Calu3 (cell line): ENCODE measurements at places on chromosomes 7 and 10. TPM values are rescaled to one million over a fixed set of nuclear protein-coding genes. Genes with fewer than 3 reads are reported as not detected.

The HABP2 gene
- 0.59 and 1.0 TPM in 2 replicates for total RNA-seq

- H3K4me3 ChIP-seq: no peak overlapping the region
- DNase-seq: no peak
- peaks cover 10% of the 10 kb centered on the region for H3K4me1 ChIP-seq
- peaks cover 38% of the 10 kb centered on the region for H3K36me3 ChIP-seq
- no peak overlapping the region for H3K27ac ChIP-seq
- H3K27me3 ChIP-seq: no peaks in the 10 kb centered on the region
Measured at GRCh38 chr10:96608805-96609204, 22.0 kb upstream of the TM9SF3 start.

The SEMA3E gene
- total RNA-seq: 21.8 and 24.4 TPM in 2 replicates

The IGFBP3 gene
- total RNA-seq: 221 and 315 TPM in 2 replicates

DNA sequence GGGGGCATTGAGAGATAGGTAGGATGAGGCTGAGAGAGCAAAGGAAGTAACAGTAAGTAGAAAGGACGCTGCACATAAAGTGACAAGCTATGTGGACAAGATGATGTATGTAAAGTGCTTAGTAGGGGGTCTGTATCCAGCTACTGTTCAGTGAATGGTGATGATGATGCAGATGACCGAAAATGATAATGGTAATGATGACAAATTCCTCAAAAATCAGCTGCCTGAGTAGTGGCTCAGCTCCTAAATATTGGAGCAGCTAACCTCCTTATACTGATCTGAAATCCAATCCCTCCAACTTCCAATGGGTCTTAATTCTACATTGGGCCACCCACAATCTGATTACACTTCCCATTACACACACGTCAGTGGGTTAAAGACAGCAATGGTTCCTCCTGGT, 27.1 kb upstream of the KCNMA1 start:
- no peak for DNase-seq
- peaks cover 4% of the 10 kb centered on the region for H3K27me3 ChIP-seq
- H3K27ac ChIP-seq: no peak overlapping the region
- peaks cover 31% of the 10 kb centered on the region for H3K4me1 ChIP-seq
- H3K36me3 ChIP-seq: no peaks in the 10 kb centered on the region
- H3K4me3 ChIP-seq: no peak overlapping the region

GRCh38 chr7:15580604-15581351, 19.0 kb upstream of the AGMO start:
- no peaks in the 10 kb centered on the region for H3K27me3 ChIP-seq
- H3K27ac ChIP-seq: no peak overlapping the region
- H3K36me3 ChIP-seq: no peaks in the 10 kb centered on the region
- no peak for DNase-seq
- no peaks in the 10 kb centered on the region for H3K4me1 ChIP-seq

GRCh38 chr10:100370714-100371481, 23.9 kb downstream of the SCD start:
- H3K27me3 ChIP-seq: no peaks in the 10 kb centered on the region
- peaks cover 10% of the 10 kb centered on the region for H3K4me1 ChIP-seq
- H3K36me3 ChIP-seq: peaks cover 11% of the 10 kb centered on the region
- peak overlapping the region; percentile 88 for H3K27ac ChIP-seq
- peak; percentile 90 for DNase-seq
- peak overlapping the region; percentile 65 for H3K4me3 ChIP-seq

The UPK3BL1 gene
- 22.0 and 22.5 TPM in 2 replicates for total RNA-seq

DNA sequence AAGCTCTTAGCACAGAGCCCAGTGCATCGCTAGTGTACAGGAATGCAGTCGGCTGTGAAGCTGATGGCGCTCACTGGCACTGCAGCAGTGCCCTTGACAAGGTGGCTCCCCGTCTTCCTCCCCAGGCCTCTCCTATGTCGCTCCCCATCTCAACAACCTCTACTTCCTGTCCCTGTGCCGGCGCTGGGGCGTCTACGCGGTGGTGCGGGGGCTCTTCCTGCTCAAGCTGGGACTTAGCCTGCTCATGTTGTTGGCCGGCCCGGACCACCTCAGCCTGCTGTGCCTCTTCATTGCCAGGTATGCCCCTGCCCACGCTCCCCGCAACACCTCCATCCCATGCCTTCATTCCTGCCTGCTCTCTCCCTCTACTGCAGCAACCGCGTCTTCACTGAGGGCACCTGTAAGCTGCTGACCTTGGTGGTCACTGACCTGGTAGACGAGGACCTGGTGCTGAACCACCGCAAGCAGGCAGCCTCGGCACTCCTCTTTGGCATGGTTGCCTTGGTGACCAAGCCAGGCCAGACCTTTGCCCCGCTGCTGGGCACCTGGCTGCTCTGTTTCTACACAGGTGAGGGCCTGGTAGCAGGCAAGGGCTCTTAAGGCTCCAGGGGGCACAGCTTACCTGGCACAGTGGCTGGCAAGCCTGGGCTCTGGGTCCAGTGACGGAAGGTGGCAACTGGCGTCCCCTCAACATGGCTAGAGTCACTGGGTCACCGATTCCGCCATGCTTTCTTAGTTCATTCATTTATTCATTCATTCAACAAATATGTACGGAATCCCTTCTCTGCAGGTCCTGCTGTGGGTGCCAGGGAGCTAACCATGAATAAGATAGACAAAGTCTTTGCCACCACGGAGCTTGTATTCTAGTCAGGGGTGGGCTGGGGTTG, 22.3 kb upstream of the C10orf95 start:
- DNase-seq: no peak
- H3K27me3 ChIP-seq: no peaks in the 10 kb centered on the region
- no peaks in the 10 kb centered on the region for H3K4me1 ChIP-seq

DNA sequence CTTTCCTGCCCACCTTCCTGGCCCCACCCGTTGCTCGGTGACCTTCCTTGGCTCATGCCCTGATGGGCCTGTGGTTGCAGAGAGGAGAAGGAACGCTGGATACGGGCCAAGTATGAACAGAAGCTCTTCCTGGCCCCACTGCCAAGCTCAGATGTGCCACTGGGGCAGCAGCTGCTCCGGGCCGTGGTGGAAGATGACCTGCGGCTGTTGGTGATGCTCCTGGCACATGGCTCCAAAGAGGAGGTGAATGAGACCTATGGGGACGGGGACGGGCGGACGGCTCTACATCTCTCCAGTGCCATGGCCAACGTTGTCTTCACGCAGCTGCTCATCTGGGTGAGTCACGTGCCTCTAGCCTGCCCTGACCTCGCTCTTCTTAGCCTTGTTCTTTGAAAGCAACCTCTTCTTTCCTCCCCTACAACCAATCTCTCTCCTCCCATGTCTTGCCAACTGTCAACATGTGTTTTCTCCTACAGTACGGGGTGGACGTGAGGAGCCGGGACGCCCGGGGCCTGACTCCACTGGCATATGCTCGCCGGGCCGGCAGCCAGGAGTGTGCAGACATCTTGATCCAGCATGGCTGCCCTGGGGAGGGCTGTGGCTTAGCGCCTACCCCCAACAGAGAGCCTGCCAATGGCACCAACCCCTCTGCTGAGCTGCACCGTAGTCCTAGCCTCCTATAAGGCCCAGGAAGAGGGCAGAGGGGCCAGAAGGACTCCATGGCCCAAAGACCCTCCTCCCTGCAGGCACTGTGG, 24.1 kb downstream of the GBX1 start:
- H3K27me3 ChIP-seq: no peaks in the 10 kb centered on the region
- no peak overlapping the region for H3K4me3 ChIP-seq
- DNase-seq: no peak
- H3K36me3 ChIP-seq: peaks cover 26% of the 10 kb centered on the region
- no peak overlapping the region for H3K27ac ChIP-seq
- H3K4me1 ChIP-seq: no peaks in the 10 kb centered on the region

The DNAH11 gene
- total RNA-seq: 1.6 and 1.9 TPM in 2 replicates

- DNase-seq: no peak
- H3K27ac ChIP-seq: no peak overlapping the region
- H3K27me3 ChIP-seq: no peaks in the 10 kb centered on the region
- H3K4me1 ChIP-seq: peaks cover 10% of the 10 kb centered on the region
- peaks cover 11% of the 10 kb centered on the region for H3K36me3 ChIP-seq
Measured at GRCh38 chr7:72919256-72919775, 5.6 kb upstream of the POM121 start.

GRCh38 chr7:91396-92175, 100.8 kb upstream of the FAM20C start:
- H3K4me1 ChIP-seq: peaks cover 79% of the 10 kb centered on the region
- no peak overlapping the region for H3K27ac ChIP-seq
- DNase-seq: no peak
- H3K27me3 ChIP-seq: no peaks in the 10 kb centered on the region
- H3K36me3 ChIP-seq: peaks cover 7% of the 10 kb centered on the region

The CYTH3 gene
- 47.2 and 73.4 TPM in 2 replicates for total RNA-seq

GRCh38 chr10:116106611-116107010, 166.4 kb downstream of the GFRA1 start:
- H3K27ac ChIP-seq: no peak overlapping the region
- no peak overlapping the region for H3K4me3 ChIP-seq
- H3K36me3 ChIP-seq: no peaks in the 10 kb centered on the region
- H3K4me1 ChIP-seq: no peaks in the 10 kb centered on the region

The JAZF1 gene
- total RNA-seq: 8.6 and 10.7 TPM in 2 replicates

DNA sequence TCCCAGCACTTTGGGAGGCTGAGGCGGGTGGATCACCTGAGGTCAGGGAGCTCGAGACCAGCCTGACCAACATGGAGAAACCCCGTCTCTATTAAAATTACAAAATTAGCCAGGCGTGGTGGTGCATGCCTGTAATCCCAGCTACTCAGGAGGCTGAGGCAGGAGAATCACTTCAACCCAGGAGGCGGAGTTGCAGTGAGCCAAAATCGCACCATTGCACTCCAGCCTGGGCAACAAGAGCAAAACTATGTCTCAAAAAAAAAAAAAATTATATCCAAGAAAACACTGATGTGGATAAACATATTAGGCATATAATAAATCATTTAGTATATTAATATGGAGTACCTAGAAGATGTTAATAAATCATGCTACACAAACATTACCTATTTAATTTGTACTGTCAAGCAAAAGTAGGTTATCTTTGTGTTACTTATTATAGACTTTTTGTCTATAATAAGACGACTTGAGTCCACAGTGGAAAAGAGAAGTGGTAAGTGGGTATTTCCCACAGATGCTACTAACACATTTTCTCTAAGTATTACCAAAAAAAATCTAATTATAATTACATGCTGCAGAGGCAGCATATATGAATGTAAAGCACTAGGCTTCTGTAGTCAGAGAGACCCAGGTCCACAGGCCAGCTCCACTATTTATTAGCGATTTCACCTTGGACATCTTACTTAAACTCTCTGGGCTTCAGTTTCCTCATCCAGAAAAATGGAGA, 34.5 kb downstream of the DNMBP start:
- H3K27ac ChIP-seq: no peak overlapping the region
- DNase-seq: no peak

The BMPER gene
- not detected in 2 replicates for total RNA-seq

The ZNF25 gene
- total RNA-seq: 2.8 and 3.0 TPM in 2 replicates

The RPS24 gene
- 1,787 and 1,941 TPM in 2 replicates for total RNA-seq

The ACTL6B gene
- total RNA-seq: not detected in 2 replicates

The CABCOCO1 gene
- not detected in 2 replicates for total RNA-seq

- DNase-seq: no peak
- H3K27me3 ChIP-seq: no peaks in the 10 kb centered on the region
- H3K4me1 ChIP-seq: peaks cover 8% of the 10 kb centered on the region
- H3K27ac ChIP-seq: no peak overlapping the region
- H3K36me3 ChIP-seq: peaks cover 13% of the 10 kb centered on the region
Measured at GRCh38 chr7:75950111-75950681, 35.2 kb downstream of the POR start.

DNA sequence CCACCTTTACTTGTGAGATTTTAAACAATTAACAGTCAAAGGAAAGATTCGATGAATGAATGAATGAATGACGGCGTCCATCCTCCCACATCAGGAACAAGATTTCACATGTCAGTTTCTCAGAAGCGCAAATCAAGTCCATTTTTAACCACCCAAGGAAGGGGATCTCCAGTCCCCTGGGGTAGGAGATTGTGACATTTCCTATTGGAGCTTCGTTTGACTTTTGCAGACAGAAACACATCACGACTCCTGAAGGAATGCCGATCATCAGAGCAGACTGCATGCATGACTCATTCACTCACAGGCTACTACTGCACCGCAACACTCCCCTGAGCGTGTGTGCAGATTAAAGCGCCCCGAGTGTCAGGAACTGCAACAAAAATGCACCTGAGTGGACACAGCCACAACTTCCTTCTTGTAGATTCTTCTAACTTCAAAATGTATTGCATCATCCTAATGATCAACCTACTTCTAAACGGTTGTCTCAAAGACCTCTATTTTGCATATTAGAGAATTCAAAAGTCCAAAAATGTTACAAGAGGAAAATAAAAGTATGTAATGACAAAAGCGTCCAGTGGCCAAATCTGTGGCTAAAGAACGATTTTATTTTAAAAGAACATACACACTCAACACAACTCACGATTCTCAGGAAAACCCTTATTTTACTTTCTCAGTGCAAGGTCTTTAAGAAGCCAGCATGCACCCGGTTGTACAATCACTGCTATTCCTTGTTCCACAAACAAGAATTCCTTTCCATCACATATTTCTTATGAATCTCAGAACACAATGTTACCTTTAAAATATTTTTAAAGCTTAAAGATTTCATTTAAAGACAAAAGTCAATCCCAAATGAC, 172.6 kb downstream of the FAM107B start:
- H3K27ac ChIP-seq: peak overlapping the region; percentile 97
- H3K36me3 ChIP-seq: peaks cover 68% of the 10 kb centered on the region
- H3K27me3 ChIP-seq: no peaks in the 10 kb centered on the region
- peak overlapping the region; percentile 89 for H3K4me3 ChIP-seq

GRCh38 chr7:152522571-152523067, 86.8 kb upstream of the KMT2C start:
- no peaks in the 10 kb centered on the region for H3K4me1 ChIP-seq
- no peak overlapping the region for H3K4me3 ChIP-seq

DNA sequence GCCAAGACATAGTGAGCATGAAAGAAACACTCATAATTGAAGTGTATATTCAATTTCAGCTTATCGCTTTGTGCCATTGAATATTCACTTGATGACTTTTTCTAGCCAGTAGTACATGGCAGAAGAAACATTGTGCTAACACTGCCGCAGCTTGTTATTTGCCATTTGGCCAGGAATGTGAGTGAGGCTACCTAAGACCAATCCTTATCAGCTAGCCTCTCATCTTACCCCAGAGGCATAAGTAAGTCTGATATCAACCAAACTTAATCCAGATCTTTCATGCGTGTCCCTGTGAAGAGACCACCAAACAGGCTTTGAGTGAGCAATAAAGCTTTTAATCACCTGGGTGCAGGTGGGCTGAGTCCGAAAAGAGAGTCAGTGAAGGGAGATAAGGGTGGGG, 586.0 kb upstream of the MBL2 start:
- H3K27ac ChIP-seq: no peak overlapping the region
- H3K36me3 ChIP-seq: no peaks in the 10 kb centered on the region
- H3K4me1 ChIP-seq: no peaks in the 10 kb centered on the region
- no peak overlapping the region for H3K4me3 ChIP-seq
- H3K27me3 ChIP-seq: no peaks in the 10 kb centered on the region

GRCh38 chr10:125159932-125160855, at the start of gene CTBP2:
Gene CTBP2, minus strand, starts transcription at chr10:125160563.
- no peak within 1 kb of the TSS for H3K27ac ChIP-seq
- H3K4me1 ChIP-seq: peaks cover 5% of the 10 kb centered on the region
- DNase-seq: peak; percentile 49
- H3K4me3 ChIP-seq: peak within 1 kb of the TSS; percentile 75
- H3K27me3 ChIP-seq: no peaks in the 10 kb centered on the region
- H3K36me3 ChIP-seq: peaks cover 64% of the 10 kb centered on the region

The EBLN1 gene
- total RNA-seq: not detected in 2 replicates

The DIP2C gene
- total RNA-seq: 11.0 and 13.2 TPM in 2 replicates

- DNase-seq: no peak
- H3K4me1 ChIP-seq: peaks cover 16% of the 10 kb centered on the region
- no peak overlapping the region for H3K27ac ChIP-seq
Measured at GRCh38 chr10:34649385-34649784, 165.7 kb downstream of the PARD3 start.

The PRSS58 gene
- total RNA-seq: not detected in 2 replicates

- peaks cover 12% of the 10 kb centered on the region for H3K36me3 ChIP-seq
- H3K4me3 ChIP-seq: no peak overlapping the region
Measured at GRCh38 chr10:61754587-61755550, 92.1 kb downstream of the CABCOCO1 start.

GRCh38 chr10:116796910-116797513, 52.3 kb upstream of the ENO4 start:
- no peaks in the 10 kb centered on the region for H3K36me3 ChIP-seq
- no peak overlapping the region for H3K27ac ChIP-seq
- H3K4me3 ChIP-seq: no peak overlapping the region
- H3K27me3 ChIP-seq: peaks cover 43% of the 10 kb centered on the region
